ENCODE measurements at places on chromosomes 11 and 22. TPM values are rescaled to one million over a fixed set of nuclear protein-coding genes. Genes with fewer than 3 reads are reported as not detected.
A peak's percentile ranks its signal among the peaks of the same experiment; 100 is the strongest.

- peak; percentile 34 for DNase-seq
Observed at GRCh38 chr11:43359422-43359818, 700 bp downstream of the TTC17 start.

DNA sequence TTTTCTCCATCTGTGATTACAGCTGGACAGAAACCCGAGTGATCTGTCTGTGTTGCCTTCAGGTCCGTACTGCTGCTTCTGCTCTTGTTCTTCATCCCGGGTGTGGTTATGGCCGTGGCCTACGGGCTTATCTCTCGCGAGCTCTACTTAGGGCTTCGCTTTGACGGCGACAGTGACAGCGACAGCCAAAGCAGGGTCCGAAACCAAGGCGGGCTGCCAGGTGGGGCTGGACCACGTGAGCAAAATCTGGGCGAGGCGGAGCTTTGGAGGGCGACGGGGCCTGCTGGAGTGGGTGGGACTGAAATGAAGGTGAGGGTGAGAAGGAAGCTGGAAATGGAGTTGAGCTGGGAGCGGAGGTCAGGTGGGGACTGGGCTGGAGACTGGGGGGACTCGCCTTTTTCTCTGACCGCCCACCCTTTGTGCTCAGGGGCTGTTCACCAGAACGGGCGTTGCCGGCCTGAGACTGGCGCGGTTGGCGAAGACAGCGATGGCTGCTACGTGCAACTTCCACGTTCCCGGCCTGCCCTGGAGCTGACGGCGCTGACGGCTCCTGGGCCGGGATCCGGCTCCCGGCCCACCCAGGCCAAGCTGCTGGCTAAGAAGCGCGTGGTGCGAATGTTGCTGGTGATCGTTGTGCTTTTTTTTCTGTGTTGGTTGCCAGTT lies 11.1 kb downstream of the CCKBR start:
- DNase-seq: no peak

DNA sequence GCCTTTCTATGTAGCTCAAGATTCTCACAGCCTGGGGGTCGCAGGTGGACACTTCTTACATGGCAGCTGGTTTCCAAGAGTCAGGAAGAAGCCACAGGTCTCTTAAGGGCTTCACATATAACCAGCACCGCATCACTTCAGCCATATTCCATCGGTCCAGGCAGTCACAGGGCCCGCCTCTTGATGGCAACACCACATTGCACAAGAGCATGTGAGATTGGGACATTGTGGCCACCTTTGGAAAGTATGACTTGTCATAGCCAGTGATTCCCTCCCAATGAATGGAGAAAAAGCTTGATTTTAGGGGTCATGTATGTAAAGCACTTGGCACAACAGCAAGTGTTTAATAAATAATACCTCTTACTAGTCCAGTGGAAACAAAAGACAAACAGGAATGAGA lies 98.3 kb downstream of the NCAM1 start:
- no peak for DNase-seq

Gene CNGA4
- total RNA-seq: 0.43 TPM

Gene OR2AG2
- total RNA-seq: 0.32 TPM

Measured in fibroblast of villous mesenchyme (primary cell).